ENCODE measurements at places on chromosomes 3 and 15.

DNA sequence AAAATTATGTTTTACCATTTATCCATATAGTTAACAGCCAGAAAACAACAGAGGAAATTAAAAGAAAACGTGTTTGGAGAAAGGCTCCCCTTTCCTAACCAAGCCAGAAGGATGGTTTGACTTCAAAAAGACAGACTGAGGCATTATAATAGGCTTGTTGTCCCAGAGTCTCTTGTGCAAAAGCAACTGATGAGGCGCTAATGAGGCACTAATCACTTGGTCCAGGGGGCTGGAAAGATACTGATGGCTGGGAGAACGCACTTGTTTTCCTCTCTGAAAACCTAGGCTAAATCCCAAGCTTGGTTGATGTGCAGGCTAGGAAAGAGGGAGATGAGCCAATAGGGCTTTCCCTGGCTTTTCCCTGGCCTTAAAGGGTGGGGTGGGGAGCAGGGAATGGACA, 389.6 kb downstream of the NTRK3 start:
- DNase-seq, result no peak

- peak; percentile 24 for DNase-seq
Measured at GRCh38 chr3:174438501-174439145, 420.5 kb upstream of the NAALADL2 start.

DNA sequence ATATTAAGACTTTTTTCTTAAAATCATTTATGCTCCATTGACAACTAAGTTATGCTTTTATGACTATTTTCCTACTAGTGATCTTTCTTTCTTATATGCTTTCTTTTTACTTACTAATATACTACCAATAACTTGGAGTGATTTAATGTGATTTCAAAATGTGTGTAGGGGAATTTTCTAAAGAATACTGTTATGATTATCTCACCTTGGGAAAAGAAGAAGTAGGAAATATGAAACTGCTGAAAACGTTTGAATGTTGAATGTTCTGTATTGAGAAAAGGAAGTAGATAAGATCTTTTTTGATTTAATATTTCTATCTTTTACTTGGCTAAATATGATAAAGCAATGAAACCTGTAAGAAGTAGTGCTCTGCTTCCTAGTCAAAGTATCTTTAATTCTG, 7.8 kb upstream of the CD200R1 start:
- no peak for DNase-seq

- DNase-seq, result no peak
Measured at GRCh38 chr15:82080774-82081173, 35.0 kb upstream of the MEX3B start.

DNA sequence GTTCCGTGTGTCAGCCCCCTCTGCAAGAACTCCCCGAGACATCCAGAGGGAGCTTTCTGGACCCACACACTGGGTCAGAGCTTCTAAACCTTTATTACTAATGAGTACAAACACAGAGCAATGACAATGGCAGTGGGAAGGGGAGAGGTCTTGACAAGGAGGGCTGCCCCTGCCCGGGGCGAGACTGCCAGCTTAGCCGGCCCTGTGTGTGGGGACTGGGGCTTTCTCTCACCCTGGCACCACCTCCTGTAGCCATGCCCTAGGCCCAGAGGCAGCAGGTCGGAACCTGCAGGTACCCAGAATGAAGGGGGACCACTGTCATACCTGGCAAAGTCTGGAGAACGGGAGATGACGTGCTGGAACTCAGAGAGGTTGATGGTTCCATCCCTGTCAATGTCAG, 3.1 kb downstream of the CIB1 start:
- DNase-seq, result no peak

- no peak for DNase-seq
Measured at GRCh38 chr3:15458212-15458780, 30.9 kb downstream of the EAF1 start.

GRCh38 chr15:77371850-77372563, 47.9 kb downstream of the PEAK1 start:
- no peak for DNase-seq

- peak; percentile 95 for DNase-seq
Measured at GRCh38 chr3:61571516-61572336, 10.4 kb downstream of the PTPRG start.

DNA sequence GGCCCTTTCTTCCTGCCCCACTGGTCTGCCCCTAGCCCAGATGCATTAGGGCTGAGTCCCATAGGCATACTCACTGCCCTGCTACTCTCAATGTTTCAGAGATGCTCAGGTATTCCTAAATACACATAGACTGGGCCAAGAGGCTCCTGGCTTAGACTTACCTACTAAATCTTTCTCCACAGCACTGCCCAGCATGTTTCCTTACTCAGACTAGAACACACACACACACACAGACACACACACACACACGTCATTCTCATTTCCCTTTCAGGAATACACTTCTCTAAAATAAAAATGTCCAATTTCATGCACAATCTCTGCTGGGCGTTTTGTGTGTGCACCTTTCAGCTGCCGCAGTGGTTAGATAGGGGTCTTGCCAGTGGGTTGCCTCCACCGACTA, 175.7 kb downstream of the FAM43A start:
- no peak for DNase-seq

GRCh38 chr15:91593067-91593466, 260.4 kb upstream of the SLCO3A1 start:
- DNase-seq, result peak; percentile 59

DNA sequence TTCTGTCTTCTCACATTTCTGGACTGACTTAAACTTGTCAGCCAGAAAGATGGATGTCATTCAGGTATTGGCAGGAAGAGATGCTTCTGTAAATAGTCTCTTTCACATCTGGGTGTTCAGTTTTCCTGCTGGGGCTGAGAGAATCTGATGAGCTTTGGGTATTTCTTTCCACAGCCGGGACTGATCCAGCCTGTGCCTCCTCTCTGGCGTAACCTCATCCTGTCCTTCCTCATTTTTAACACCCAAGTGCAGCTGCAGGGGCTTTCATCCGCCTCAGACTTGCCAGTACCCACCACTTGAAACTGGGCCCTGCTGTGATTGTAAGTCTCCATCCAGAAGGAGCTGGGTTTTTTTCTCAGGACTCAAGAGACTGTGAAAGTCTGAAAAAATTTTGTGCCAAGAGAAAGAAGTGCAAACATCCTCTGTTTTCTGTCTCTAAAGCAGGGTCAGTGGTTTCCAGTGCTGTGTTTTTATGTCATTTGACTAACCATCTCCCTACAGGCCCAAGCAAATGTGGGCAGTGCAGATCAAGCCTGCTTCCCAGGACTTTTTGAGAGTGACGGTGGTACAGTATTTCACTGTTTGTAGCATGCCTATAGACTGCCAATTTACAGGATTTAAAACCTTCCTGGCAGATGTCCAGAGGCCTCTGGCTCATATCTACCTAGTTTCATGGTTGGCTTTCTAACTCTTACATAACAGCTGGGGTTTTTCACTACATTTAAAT, 342.7 kb downstream of the PTPRG start:
- DNase-seq, result peak; percentile 52

DNA sequence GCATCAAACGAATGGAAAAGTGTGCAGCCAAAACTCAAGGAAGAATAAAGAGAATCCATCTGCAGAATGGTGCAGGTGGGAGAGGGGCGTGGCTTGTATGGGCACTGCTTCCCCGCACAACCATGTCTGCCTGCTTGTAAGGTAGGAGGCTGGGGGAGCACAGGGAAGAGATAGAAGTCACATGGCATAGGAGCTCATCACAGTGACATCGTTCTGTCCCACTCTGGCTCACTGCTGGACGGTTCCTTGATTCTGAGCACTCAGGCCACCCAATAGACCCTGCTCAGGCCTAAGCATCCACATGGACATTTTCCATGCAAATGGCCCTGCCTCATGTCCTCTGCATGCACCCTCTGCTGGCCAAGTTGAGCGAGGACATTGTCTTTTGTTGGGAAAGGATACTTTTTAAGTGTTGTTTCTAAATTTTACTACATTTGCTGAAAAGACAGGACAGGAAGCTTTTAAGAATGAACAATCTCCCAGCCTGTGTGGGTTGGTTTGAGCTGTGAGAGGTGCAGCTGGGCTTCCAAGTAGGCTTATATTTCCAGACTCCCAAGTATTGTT, 3.1 kb downstream of the MYLK start:
- DNase-seq, result peak; percentile 68

DNA sequence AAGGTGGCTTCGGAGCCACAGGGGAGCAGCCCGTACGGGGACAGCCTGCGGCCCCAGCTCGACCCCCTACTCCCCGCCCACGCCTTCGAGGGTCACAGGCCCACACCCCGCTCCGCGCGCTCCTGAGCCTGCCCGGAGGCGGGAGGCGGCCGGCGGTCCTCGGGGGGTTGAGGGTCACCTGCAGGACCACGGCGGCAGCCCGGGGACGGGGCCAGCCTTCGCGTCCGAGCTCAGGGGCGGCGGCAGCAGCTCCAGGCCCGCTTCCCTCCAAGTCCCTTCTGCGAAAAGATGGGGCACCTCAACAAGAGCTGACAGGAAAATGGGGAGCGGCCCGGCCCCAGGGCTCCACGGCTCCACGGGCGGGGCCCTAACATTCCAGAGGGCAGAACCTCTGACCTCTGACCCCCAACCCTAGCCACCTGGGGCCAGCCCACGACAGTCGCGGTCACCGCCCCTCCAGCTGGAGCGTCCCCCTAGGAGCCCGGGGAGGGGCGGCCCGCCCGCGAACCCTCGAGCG, 428 bp downstream of the LYSMD4 start:
- DNase-seq, result no peak

GRCh38 chr15:89501646-89502045, 5.3 kb upstream of the RHCG start:
- no peak for DNase-seq

DNA sequence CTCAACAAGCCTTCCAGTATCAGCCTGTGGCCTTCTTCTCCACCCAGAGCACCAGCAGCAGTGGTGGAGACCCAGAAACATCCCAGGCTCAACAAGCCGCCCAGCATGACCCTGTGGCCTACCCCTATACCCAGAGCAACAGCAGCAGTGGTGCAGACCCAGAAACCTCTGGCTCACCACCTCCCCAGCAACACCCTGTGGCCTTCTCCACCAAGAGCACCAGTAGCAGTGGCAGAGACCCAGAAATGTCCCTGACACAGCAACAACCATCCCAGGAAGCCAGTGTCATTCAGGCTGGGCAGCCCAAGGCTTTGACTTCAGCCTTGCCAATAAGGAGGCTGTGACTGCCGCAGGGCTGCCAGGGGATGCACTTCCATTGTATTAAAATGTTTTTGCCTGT, 16.3 kb upstream of the EMC3 start:
- no peak for DNase-seq

GRCh38 chr3:52001443-52001974, 5.8 kb upstream of the RPL29 start:
- DNase-seq, result peak; percentile 42

DNA sequence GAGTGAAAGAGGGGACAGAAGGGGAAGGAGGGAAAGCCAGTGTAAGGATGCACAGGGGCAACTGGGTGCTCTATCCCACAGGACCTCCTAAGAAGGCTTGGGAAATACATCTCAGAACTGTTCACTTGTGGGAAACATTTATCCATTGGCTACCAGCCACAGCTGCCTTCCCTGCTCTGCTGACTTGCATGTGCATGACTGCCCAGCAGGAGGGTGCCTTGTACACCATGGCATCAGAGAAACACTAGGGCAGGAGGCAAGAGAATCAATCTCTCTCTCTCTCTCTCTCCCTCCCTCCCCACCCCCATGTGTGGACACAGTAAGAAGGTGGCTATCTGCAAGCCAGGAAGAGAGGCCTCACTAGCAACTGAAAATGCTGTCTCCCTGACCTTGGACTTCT, 62.9 kb upstream of the ZBTB38 start:
- peak; percentile 71 for DNase-seq

DNA sequence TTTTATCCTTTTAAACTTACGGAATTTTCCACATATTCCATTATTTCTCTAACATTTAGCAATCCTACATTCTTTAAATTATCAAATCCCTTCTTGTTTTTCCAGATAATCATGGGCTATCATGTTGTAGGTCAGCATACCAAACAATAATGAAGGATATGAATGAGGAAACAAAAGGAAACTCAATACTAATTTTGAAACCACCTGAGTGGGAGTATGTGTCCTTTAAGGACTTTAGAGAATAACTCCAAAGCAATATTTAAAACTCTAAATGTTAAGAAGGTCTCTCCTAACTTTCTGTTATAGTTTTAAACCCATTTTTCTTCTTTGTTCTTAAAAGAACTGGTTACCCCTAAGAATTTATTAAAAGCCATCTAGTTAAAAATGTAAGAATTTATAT, 43.0 kb downstream of the TP53BP1 start:
- DNase-seq, result no peak

DNA sequence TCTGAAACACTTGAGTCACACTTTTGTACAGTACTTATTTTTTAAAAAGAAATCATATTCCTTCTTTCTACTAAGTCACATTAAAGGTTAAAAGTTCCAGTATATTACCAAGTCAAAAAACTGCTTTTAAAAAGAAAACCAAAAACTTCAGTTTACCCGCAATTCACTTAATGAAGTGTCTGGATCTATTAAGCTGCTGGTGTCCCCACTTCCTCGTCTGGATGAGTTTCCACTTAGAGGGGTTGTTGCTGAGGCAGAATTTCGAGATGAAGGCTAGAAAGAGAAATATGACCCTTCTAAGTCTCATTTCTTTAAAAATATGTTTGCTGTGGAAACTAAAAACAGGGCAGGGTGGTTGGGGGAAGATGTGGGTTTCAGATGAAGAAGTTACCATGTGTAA, 79.7 kb downstream of the LRRFIP2 start:
- no peak for DNase-seq

GRCh38 chr15:83739629-83740028, 85.7 kb downstream of the ADAMTSL3 start:
- DNase-seq, result no peak

GRCh38 chr3:122102191-122102935, 47.2 kb downstream of the CD86 start:
- no peak for DNase-seq

DNA sequence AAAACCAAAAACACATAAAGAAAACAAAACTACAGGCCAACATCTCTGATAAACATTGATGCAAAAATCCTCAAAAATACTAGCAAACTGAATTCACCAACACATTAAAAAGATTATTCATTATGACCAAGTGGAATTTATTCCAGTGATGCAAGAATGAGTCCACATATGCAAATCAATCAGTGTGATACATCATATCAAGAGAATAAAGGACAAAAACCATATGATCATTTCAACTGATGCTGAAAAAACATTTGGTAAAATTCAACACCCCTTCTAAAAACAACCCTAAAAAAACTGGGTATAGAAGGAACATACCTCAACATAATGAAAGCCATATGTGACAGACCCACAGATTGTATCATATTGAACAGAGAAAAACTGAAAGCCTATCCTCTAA, 265.6 kb upstream of the DCBLD2 start:
- peak; percentile 8 for DNase-seq

DNA sequence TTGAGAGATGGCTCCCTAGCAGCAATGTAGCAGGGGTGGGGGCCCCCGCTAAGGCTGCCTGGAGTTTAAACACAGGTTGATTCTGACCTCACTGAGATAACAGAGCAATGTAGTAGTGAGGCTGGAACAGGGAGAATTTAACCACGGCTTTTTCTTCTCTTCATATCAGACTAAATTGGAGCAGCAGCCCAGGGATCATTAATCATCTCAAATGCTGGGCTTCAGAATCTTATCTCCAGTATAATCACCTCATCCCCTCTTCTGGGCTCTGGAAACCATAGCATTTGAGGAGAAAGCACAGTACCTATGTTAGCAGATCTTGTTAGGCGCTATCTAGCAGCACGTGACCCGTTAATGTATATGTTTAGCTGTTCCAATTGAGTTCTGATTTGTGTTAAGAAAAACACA, 25.4 kb upstream of the DET1 start:
- no peak for DNase-seq

GRCh38 chr3:122961146-122961545, 66.4 kb downstream of the SEMA5B start:
- peak; percentile 58 for DNase-seq

All from fibroblast of lung (primary cell).